ENCODE measurements at places on chromosomes 11 and 22.

DNA sequence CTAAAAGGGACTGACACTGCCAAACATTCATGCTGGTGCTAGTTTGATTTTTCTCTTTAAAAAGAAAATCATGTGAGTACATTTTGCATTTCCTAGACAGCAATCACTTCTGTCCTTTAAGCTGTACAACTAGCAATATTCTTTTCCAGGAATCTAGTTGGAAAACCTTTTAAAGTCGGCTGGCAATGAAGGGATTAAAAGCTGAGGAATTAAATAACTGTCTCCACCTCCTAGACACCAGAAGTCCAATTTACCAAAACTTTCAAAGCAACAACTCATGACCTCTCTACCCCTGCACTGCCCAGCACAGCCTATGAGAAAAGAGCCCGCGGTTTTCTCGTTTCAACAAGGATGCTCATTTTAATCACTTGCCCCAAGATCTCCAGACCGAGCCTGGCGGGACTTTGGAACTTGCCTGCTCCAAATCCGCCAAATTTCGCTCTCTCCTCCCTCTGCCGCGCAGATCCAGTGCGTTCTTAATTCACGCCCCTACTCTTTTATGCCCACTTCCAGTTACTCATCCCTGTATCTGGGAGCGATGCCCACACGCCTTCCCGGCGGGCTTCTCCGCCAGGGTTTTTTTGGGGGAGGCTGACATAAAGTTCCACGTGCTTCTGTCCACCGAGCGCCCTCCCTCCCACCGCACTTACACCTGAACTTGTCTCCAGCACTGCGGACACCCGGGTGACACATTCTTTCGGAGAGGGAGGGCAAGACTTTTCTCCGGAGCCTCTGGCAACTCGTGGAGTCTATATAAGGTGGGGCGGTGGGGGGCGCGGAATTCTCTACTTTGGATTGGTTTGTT lies 2.5 kb downstream of the MPPED2 start:
- no peak for DNase-seq

DNA sequence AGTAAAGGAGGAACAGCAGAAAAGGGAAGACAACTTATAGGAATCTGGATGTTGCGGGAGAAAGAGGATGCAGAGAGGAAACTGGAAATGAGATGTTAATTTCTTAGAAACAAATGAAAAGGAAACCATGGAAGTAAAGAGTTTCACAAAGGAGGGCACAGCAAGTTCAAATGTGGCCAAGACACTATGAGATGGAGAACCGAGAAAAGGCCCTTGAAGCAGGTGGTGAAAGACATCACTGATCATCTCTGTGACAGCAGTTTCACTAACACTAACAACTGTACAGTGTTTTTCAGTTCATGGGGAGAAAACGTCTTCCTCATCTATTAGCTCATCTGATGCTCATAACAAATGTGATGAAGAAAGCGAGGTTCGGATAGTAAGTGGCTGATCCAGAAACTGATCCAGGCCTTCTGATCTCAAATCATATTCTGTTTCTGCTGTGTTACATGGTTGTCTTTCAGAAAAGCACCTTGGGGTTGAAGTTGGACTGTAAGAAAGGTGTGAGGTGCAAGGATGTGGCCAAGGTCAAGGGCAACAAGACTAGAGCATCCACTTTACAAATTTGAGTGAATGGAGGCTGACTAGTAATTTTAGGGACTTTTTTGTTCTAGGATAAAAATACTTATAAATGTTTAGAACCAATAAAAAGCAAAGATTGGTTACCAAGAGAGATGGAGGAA lies 492.1 kb upstream of the CADM1 start:
- DNase-seq: no peak

GRCh38 chr22:35425971-35426800 lies 26.2 kb downstream of the MCM5 start:
- DNase-seq: no peak

GRCh38 chr22:42996646-42997365 lies 18.1 kb downstream of the PACSIN2 start:
- DNase-seq: no peak

- no peak for DNase-seq
Observed at GRCh38 chr11:78560153-78560552, 14.5 kb downstream of the NARS2 start.

DNA sequence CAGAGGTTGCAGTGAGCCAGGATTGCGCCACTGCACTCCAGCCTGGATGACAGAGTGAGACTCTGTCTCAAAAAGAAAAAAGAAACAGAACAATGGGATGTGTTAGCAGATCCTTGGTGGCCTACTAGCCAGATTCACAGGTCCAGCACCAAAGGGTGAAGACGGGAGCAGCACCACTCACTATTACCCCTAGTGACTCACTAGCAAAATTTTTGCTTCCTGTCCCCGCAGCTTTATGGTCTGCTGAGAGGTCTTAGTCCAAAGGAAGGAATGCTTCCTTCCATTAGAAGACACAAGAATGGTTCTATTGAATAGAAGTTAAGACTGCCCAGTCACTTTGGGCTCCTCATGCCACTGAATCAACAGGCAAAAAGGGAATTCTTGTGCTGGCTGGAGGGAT lies 35.9 kb upstream of the NUP50 start:
- DNase-seq: no peak

DNA sequence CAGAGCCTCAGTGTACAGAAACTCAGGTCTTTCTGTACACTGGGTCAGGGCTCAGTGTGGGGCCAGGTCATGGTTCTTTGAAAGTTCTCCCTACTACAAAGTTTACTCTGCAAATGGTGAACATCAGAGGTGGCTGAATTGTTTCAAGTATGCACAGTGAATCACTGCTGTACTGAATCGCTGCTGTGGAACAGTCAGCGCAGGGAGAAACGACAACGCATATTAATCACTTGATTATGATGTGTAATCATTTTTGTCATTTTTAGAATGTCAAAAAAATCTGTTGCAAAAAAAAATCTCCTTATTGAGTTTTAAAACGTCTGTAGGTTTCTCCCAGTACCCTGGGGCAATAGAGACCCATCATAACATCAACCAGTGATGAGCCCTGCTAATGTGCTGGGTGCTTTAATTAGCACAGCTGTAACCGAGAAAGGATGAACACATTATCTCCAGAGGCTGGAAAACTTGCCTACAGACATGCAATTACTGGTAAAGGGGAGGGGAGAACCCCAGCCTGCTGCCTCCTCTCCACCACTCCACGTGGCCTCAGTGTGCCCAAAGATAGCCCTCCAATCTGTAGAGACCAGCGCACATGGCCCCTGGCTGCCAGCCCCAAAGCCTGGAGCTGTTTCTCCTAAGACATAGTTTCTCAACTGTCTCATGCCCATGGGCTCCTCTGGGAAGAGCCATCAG lies 12.8 kb downstream of the ARRB1 start:
- DNase-seq: no peak

All from brain pericyte (primary cell).